ENCODE measurements at places on chromosomes 7 and 10.

DNA sequence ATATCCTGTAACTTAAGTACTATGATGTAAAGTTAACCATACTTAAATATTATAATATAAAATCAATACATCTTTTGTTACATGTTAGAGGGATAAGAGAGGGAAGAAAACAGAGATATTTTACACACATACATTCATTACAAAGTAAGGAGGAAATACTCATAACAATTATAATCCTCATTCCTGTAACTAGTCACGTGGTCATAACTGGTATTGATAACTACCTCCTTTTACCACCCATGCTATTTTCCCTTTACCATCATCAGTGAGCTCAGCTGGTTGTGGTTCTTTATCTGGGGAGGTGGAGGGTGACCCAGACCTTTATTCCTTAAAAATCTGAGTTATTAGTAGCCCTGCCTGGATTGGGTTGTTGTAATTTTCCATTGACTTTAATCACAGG, 8.3 kb downstream of the GIMAP8 start:
- no peak for DNase-seq

DNA sequence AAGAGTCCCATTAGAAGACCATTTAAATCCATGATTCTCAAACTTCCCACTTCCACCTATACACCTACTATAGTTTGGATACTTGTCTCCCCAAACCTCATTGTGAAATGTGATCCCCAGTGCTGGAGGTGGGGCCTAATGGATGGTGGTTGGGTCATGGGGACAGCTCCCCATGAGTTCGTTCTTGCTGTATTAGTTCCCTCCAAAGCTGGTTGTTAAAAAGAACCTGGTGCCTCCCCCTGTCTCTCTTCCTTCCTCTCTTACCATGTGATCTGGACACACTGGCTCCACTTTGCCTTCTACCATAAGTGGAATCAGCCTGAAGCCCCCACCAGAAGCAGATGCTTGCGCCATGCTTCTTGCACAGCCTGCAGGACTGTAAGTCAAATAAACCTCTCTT, 53.9 kb downstream of the WIPF3 start:
- DNase-seq = no peak

- DNase-seq = no peak
These were observed 79.2 kb downstream of the APBB1IP start for GRCh38 chr10:26517141-26517867.

DNA sequence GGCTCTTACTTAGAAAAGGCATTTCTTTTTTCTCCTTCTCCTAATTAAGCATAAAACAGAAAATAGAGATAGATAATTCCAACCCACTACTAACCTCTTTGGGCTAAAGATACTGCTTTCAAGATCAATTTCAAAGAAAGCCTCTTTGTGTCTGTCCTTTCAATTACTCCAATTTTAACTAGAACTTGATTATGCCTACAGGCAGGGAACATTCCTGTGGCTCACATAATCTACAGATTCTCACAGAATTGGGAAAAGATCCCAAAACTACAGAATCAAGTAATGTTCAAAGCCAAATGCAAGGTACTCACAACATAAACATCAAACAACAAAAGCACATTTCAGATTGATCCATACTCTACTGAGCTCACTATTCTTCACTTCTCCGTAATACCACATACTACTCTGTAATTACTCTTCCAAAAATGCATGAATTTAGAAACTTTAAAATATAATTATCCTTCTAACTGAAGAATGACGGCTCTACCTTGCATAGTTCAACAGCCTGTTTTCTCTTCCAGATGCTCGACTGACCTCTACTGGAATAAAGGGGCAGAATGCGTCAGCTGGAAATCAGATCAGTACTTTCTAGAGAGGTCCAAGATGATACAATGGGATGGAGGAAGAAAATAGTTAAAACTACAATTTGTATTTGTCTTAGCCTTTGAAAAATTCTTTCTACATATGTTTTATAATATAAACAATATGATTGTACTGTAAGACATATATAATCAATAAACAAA, 3.9 kb downstream of the MTERF1 start:
- no peak for DNase-seq

DNA sequence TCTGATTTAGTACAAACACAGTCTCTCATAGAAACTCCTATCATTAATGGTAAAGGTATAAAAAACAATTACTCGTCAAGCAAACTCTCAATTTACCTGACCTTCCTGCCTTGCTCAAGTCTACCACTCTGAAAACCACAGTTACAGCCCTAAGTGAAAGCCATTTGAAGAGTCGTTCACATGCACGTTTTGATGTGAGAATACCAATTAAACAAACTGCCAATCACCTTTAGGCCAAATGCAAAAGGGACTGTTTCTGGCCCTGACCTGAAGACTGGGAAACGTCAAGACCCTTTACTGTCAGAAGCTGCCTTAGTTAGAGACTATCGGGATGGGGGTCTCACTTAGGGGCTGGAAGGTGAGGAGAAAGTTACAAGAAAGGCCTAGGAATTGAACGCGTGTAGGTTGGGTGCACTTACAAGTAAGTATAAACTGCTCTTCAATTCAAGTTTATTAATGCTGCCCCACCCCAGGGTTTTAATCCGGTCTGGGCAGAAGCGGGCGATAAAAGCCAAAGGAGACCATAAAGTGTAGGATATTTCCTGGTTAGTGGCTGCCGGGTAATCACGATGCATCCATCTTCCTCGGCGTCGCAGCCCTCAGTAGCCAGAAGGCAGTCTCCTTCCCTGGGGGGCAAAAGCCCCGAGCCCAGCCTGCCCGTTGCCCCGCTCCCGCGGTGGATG, 935 bp downstream of the TM9SF3 start:
- DNase-seq = no peak

DNA sequence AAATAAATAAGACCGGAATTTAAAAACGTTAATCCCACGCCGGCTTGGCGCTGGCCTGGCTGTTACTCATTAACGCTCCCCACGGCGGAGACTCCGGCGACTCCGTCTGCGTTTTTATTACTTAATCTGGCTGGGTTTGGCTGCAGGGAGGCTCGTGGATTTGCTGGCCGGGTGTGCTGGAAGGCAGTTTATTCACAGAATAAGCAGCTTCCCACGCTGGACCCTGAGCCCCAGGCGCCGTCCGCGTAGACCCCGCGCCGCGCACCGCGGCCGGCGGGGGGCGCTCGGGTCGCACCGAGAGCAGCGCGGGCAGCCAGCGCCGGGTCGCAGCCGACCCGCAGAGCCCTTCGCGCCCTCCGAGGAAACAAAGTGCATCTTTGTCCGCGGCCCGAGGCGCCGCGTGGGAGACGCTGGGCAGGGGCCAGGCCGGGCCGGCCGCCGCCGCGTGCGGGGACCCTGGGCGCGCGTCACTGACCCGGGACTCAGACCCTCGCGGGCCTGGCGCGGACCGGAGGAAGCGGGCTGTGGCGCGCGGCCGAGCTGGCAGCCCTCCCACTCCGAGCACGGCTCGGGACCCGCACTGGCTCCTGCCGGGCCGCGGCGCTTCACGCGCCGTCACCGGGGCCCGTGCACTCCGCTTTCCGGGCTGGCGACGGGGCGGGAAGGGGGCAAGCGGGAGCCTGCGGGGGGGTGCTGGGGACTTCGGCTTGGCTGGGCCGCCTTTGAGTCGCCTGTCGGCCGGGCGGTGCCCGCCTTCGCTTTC, 587 bp upstream of the GRK5 start:
- DNase-seq = peak; percentile 40

- no peak for DNase-seq
These were observed 199.7 kb downstream of the IMMP2L start for GRCh38 chr7:111362506-111363054.

- DNase-seq = no peak
These were observed 13.0 kb upstream of the WIPI2 start for GRCh38 chr7:5177060-5177459.

- DNase-seq = no peak
These were observed 473 bp downstream of the ADCK2 start for GRCh38 chr7:140673063-140673773.

GRCh38 chr7:136033413-136034031, 56.4 kb upstream of the MTPN start:
- DNase-seq = no peak

DNA sequence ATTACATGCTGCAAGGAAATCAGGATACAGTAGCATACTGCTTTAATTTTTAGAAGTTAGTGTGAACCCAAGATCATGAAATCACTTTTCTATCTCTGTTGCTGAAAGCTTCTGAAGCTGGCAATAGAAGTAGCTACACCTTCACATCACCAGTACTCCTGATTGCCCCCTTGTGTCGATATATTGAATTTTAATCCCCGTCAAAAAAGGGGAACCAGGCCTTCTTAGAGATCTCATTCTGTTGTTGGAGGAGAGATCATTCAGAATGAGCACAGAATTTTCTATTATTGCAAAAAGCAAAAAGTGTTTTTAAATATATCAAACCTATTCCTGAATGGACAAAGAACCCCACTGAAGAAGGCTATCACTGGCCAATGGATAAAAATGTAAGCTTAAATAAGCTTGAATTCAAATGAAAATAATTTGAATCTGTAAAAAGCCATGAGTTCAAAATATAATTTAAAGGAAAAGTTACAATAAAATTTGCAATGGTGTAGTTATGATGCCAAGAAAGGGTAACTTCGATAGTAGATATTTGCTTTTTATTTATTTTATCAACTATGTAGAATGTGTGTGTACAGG, 39.7 kb upstream of the TEX47 start:
- no peak for DNase-seq

DNA sequence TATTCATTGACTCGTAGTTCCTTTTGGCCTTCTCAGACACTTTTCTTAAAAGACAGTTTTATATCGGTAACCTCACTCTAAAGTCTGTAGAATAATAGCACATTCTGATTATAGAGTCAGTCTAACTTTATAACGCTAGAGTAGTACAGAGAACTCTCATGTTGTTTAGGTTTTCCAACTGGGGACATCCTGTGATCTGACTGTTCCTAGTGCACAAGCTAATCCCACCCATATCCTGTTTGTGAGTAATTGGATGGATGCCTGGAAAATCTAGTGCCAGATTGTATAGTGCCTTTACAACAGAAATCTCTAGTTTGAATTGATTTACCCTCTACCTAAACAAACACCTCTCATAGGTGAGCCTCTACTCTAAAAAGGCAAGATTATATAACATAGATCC, 107.4 kb downstream of the ZEB1 start:
- no peak for DNase-seq

- DNase-seq = no peak
These were observed 147.3 kb downstream of the GRID1 start for GRCh38 chr10:86219271-86219670.

GRCh38 chr10:327889-328852, 192.9 kb downstream of the ZMYND11 start:
- no peak for DNase-seq

DNA sequence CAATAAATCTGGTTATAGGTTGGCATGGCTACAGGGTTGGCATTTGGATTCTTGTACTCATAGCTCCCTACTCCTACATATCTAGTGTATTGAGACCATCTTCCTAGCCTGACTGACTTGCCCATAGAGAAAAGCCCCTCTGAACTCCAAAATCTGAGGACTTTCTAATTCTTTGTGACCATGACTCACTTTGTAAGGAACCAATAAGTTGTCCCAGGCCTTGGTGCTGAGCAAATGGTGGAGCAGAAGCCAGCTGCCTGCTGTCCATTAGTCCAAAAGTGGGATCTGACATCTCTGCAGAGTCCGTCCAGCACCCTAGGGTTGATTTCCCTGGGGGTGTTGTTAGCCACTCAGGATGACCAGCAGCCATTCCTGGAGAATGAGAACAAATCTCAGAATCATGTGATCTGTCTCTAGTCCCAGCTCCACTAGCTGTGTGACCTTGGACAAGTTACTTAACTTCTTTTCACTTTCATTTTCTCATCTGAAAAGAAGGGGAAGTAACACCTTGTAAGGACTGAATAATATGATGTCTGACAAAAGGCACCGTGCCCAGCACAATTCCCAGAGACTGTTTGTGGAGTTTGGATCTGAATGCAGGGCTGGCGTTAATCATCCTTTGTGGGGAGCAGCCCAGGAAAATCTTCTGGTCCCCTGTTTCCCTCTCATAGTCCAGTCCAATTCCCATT, 44.1 kb downstream of the MTURN start:
- no peak for DNase-seq

DNA sequence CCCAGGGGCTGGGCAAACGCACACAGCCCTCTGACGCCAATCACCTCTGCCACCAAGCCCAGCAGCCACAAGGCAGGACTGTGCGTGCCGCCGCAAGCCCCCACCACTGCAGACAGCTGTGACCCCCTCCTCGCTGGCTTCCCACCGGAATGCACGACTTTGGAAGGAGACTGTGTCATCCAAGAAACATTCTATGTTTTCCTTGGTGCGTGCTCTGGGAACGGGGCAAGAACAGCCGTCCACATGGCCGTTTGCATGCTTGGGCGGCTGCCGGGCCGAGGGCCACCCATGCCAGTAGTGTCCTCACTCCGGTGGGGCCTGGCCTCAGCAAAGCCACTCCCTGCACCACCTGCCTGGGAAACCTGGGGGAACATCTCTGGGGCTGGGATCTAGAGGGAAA, 17.6 kb upstream of the ELN start:
- no peak for DNase-seq

DNA sequence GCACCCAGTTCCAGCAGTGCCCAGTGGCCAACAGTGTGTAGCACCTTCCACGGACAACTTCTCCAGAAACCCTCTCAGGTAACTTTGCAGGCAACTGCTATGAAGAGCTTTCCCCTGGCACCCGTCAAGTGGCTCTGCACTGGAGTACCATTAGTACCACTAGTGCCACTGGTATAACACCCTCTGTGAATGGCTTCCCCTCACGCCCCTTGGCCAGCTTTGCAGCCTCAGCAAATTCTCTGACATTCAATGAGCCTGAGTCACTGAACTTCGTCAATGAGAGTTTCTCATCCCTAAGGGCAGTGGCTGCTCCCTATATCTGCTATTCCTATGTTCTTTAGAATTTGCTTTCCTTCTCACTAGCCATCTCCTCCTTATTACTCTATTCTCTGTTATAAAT, 7.6 kb upstream of the HERPUD2 start:
- DNase-seq = no peak

DNA sequence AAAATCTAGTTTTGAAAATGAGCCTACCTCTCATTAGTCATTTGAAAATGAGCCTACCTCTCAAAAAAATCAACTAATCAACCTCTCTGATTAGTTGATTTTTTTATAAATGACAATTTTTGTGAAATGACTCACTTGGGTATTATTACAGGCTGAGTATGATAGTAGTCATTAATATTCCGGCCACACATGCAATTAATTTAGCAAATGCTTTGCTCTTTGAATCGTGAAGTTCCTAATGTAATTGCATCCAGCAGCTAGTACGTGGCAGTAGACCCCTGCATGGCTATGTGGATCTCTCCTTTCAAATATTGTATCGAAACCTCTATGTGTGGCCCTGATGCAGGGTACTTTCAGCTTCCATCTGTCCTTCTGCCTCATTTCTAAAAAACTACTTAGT, 245.9 kb upstream of the PHYHIPL start:
- no peak for DNase-seq

DNA sequence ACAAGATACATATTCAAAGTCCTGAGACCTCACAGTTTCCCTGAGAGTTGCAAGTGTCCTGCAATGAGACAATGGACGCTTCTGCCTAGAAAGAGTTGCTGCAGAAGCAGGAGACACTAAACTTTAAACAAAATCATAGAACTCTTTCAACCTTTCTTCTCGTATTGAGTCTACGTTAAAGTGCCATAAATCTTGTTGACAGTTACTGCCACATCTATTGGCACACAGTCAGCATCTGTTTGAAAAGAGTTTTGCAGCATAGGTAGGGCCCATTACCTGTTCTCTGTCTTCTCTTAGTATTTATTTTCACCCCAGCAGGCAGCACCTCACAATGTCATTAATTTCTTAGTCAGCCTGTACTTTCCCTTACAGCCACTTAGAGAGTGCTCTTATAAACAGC, 335.3 kb upstream of the ETV1 start:
- no peak for DNase-seq

GRCh38 chr7:44305564-44306507, 19.6 kb downstream of the CAMK2B start:
- DNase-seq = peak; percentile 18
